ENCODE measurements at places on chromosomes 2 and 18. TPM values are rescaled to one million over a fixed set of nuclear protein-coding genes. Genes with fewer than 3 reads are reported as not detected.

GRCh38 chr2:66521291-66521922, 86.5 kb downstream of the MEIS1 start:
- no peak for DNase-seq

DNA sequence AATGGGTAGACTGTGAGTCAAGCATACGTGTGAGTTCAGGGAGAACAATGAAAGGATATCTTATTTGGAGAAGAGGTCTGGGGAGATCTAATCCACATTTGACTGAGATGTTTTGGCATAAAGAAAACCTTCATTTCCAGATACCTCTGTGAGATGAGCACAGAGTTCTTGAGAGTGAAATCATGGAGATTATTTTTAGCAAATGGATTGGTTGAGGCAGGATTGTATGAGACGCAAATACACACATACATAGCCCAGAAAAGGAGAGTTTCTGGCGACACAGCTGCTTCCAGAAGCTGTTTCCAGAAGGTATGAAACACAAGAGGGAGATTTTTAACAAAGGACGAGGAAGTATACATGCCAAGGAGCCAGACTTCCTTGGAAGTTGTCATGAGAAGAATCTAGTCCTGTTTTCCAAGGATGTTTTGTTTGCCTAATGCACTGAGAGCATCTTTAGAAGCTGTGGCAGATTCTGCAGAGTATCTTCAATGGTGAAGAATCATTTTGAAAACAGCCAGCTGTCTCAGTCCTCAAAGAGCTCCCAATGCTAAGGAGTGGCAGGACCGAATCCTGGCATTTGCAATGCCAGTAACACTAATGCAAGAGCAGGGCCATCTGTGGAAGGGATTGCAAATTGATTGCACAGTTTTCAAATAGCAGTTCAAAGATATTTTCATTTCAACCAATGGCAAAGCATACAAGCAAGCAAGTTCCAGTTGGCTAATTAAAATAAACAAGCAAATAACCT, 177.2 kb downstream of the SETBP1 start:
- DNase-seq: no peak

KCNG2 gene
- total RNA-seq: 0.34 TPM

DNA sequence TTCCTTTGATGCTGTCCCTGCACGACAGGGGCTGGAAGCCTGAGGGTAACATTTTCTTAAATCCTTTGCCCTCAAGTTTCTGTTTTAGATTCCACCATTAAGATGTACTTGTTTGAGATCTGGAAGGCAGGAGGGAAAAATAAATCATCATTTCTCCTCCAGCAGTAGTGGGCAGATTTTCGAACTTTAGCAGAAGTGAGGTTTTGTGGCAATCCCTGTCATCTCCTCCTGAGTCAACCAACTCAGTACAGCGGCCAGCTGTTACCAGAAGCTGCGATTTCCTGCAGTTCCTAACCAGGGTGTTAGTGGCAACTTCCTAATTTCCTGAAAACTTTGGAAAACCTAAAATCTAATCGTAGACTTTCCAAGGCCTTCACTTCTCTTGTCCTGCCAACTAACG, 517.2 kb upstream of the ACVR2A start:
- no peak for DNase-seq

GCC2 gene
- 48.0 TPM for total RNA-seq

DNA sequence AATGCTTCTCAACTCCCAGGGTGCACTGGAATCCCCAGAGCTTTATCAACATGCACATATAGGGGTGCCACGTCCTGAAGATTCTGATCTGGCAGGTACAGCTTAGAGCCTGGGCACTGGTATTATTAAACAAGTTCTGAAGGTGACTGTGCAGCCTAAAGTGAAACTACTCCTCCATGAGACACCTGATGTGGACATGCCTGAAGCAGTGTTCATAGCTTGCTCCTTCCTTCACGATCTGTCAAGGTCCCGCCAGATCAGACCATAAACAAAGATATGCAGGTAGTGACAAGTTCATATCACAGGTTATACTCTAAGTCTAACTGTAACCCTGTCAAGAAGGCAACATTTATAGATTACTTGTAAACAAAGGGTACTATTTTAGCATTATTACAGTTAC, 65.3 kb upstream of the DNER start:
- DNase-seq: no peak

ASB18 gene
- not detected for total RNA-seq

ANKRD23 gene
- total RNA-seq: 2.5 TPM

- no peak for DNase-seq
Observed at GRCh38 chr2:77831060-77831459, 308.9 kb upstream of the LRRTM4 start.

TBR1 gene
- not detected for total RNA-seq

- no peak for DNase-seq
Observed at GRCh38 chr18:56298935-56299334, 339.5 kb downstream of the TXNL1 start.

- DNase-seq: no peak
Observed at GRCh38 chr2:85414761-85415553, 3.6 kb upstream of the SH2D6 start.

GRCh38 chr2:85016446-85016845, 45.5 kb downstream of the KCMF1 start:
- DNase-seq: no peak

DNA sequence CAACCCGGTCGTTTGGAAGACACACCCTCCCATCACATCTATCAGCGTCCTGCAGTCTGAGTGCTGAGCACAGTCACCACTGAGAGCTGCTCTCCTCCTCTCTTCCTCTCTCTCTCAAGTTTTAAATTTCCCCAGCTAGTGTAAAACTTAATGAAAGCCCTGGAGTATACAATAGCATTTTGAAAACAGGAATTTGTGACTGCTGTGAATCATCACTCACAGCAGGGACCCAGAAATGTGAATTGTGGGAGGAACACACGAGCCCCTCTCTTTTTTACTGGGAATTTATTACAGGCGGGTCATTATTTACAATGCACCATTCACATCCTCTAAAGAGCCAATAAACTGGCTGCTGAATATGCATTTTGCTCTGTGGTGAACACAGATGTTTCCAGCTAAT, 185.0 kb upstream of the SMIM21 start:
- DNase-seq: no peak

GRCh38 chr18:3037423-3037915, 24.5 kb upstream of the LPIN2 start:
- no peak for DNase-seq

D2HGDH gene
- total RNA-seq: 26.8 TPM

- DNase-seq: no peak
Observed at GRCh38 chr18:10530002-10530401, 4.2 kb downstream of the NAPG start.

OTOF gene
- 0.07 TPM for total RNA-seq

- no peak for DNase-seq
Observed at GRCh38 chr2:39508198-39508597, 71.1 kb upstream of the MAP4K3 start.

- DNase-seq: peak; percentile 27
Observed at GRCh38 chr2:126657148-126657635, 1.2 kb downstream of the GYPC start.

SERPINB4 gene
- 0.53 TPM for total RNA-seq

RBM44 gene
- total RNA-seq: 0.71 TPM

PAX8 gene
- 0.66 TPM for total RNA-seq

GRCh38 chr2:64330281-64331113, 123.5 kb upstream of the LGALSL start:
- DNase-seq: peak; percentile 84

DNA sequence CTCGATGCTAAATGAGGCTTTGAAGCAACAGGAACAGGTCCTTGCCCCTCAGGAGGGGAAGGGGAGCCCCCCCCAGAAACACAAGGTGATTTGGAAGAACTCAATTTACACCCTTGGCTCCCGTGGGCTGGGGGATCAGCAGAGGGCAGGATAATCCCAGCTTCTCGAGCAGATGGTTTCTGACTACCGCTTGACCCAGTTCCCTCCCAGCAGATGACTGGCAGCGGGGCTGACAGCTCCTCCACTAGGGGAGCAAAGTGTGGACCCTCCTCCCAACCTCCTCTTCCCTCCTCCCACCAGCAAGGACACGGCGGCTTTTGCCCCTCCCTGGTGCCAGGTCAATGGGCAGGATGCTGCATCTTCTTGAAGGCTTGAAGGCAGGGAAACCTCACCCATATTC, 3.5 kb upstream of the INHBB start:
- DNase-seq: no peak

DNA sequence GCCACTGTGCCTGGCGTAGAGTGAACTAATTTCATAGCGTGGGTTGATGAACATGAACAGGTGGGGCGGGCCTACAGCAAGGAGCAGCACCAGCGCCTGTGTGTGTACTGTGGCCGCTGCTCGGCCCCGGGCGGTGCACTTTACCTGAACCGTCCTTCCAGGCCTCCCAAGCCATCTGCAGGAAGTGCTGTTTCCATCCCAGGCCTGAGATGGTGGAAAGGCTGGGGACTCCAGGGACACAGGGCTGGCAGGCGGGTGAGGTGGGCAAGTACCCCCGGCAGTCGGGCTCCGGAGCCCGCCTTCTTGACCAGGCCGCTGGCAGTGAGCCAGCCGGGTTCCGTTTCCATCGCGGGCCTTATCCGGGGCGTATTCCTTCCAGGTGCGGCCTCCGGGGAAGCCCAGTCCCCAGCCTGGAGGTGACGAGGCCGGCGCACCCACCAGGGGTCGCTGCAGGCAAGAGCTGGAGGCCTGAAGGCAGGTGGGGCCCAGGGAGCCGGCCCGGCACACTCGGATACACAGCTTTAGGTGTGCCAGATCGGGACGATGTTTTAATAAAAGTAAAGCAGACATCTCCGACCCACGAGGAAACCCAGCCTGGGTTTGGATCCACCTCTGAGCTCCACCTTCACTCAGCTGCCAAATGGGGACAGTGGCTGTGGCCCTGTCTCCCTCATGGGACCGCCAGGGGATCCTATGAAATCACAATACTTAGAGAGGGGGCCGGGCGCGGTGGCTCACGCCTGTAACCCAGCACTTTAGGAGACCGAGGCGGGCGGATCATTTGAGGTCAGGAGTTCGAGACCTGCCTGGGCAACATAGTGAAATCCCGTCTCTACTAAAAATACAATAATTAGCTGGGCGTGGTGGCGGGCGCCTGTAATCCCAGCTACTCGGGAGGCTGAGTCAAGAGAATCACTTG, 22.7 kb upstream of the PDIA6 start:
- peak; percentile 97 for DNase-seq

DNA sequence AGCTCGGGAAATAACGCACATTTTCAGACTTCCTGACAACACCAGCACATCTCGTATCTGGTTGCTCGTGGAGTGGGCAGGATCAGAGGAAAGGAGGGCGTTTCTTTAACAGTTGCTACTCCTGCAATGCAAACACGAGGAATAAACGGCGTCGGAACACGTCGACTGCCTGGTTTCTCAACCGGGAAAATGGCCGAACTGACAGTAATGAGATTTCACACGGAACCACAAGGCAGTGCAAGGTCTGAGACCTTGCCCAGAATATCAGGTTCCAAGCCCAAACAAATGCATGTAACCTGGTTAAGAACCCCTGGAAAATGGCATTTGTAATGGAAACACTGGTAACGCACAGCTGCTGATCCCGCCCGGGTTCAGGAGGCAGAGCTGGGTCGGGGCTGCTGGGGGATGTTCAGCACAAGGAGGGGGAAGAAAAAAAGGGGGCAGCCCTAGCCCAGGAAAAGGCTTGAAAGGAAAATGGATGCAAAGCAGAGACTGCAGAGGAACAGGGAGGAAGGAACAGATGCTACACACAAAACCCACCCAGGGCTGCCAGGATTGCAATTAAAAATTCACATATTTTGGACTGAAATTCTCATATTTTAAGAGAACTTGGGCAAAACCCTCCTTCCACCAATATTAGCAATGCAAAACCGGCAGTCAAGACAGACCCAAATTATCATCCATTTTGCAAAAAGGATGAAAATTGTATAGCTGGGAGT, 61.6 kb upstream of the KLHL29 start:
- no peak for DNase-seq

- no peak for DNase-seq
Observed at GRCh38 chr18:58694720-58695468, 23.6 kb downstream of the MALT1 start.

- no peak for DNase-seq
Observed at GRCh38 chr2:216189410-216189809, 80.3 kb downstream of the XRCC5 start.

UGT1A3 gene
- not detected for total RNA-seq

GRCh38 chr18:69945220-69946114, 2.2 kb downstream of the CD226 start:
- no peak for DNase-seq

CNOT9 gene
- total RNA-seq: 61.9 TPM

TMEM37 gene
- total RNA-seq: 9.6 TPM

DNA sequence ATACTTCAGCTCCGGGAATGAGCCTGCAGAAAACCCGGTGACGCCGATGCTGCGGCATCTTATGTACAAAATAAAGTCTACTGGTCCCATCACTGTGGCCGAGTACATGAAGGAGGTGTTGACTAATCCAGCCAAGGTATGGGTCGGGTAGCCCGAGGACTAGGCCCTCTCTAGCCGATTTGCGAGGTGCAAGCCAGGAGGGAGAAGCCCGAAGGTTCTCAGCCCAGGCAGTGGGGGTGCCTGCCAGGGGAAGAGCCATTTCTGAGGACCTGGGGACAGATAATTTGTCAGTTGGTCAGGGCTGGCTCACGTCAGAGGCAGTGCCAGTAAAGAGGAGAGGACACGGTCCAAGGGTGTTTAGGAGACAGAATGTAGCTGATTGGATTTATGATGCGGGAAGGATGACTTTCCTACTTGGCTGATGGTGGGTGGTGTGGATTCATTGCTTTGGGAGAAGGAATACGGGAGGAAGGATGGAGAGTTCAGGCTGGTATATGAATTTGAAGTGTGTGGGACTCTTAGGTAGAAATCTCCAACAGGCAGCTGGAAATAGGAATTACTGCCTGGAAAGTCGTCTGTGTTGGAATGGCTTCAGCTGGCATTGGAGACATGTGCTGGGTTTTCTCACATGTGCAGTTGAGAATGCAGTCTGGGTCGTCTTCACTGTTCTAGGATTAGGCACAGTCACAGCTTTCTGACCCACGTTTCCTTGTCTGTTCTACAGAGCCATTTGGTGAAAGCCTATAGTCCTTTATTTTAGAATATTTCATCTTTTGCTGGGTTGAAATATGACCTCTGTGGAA, 874 bp downstream of the NDUFAF7 start:
- peak; percentile 13 for DNase-seq

- DNase-seq: no peak
Observed at GRCh38 chr2:63742580-63742976, 99.1 kb upstream of the UGP2 start.

GCG gene
- total RNA-seq: 0.14 TPM

DNA sequence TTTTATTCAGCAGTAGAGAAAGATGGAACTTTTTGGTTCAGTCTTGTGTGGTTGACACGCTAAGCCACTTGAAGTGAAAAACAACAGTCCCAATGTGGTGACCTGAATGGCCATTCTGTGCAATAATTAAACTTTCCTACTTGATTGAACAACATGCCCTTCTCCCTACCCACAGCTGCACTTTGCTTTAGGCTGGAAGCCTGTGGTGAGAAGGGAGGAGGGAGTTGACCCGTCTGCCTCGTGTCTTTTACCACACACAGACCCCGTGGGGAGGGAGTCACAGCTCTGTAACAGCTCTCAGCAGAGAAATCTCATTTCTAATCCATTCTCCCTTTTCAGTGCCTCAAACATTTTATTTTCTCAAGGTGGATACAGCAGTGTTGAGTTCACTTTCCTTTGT, 138.2 kb upstream of the PKDCC start:
- DNase-seq: no peak

Measured in WTC11 (cell line).